ENCODE measurements at places on chromosomes 16 and 17.

- no peak for DNase-seq
Measured at GRCh38 chr16:79018650-79019429, 581.7 kb downstream of the MAF start.

GRCh38 chr17:3809135-3809534 is 8.1 kb upstream of the ITGAE start:
- DNase-seq, result no peak

- no peak for DNase-seq
Measured at GRCh38 chr16:21301168-21301894, 23.2 kb upstream of the CRYM start.

GRCh38 chr16:6335072-6335471 is 997.6 kb upstream of the RBFOX1 start:
- DNase-seq, result no peak

GRCh38 chr16:74605332-74605731 is 1.6 kb downstream of the GLG1 start:
- DNase-seq, result no peak

DNA sequence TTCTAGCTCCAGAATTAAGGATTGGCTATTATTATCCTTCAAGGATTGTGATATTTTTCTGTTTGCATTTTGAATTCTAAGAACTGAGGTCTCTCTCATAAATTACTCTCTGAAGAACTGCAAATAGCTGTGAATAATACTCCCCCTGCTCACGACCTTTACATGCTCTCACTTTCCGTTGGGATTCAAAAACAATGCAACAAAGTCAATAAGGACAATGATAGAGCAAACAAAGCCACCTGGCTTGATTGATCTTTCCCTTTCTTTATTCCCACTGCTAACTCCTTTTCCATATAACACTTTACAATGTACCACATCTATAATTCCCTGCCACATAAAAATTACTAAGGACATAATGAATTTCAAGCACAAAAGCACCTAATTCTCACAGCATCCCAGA is 523.0 kb upstream of the CA10 start:
- no peak for DNase-seq

DNA sequence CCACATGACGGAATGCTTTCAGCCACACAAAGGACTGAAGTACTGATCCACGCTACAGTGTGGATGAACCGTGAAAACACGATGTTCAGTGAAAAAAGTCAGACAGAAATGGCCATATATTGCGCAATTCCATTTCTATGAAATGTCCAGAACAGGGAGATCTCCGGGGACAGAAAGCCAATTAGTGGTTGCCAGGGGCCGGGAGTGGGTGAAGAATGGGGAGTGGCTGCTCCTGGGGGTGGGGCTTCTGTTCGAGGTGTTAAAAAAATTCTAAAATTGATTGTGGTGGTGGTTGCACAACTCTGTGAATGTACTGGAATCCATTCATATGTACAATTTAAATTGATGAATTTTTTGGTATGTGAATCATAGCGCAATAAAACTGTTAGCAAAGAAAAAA is 154.8 kb upstream of the HSBP1 start:
- DNase-seq, result no peak

GRCh38 chr16:69538808-69539207 is 27.0 kb upstream of the NFAT5 start:
- no peak for DNase-seq

DNA sequence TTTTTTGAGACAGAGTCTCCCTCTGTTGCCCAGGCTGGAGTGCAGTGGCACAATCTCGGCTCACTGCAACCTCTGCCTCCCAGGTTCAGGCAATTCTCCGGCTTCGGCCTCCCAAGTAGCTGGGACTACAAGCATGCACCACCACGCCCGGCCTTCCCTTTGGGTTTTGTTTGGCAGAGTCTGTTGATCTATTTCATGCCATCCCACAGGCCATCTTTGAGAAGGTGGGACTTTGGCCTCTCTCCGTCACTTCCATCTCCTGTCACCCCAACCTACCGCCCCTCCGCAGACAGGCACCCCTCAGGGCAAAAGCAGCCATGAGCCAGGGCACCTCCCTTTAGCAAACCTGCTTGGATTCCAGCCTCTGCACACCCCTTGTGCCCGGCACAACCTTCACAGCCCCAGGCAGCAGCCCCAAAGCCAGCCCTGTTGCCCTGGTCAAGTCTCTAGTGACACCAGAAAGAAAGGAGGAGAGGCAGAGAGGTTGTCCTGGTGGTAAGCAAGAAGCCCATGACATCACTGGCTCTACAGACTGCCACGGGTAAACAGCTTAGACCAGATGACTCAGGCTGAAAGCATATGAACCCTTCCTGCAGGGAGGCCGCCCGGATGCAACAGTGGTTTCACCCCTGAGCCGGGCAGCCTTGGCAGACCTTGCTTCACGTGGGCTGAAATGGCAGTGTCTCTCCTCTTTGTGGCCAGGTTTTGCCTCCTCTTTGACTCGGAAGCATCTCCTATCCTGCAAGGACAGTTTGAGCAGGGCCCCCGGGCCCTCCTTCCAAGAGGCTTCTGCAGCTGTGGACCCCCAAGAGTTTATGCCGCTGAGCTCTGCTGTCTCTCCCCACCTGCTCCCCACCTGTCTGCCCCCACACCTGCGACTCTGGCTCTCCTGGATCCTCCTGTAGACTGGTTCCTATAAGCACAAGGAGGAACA is 8.1 kb upstream of the TIMP2 start:
- DNase-seq, result no peak

DNA sequence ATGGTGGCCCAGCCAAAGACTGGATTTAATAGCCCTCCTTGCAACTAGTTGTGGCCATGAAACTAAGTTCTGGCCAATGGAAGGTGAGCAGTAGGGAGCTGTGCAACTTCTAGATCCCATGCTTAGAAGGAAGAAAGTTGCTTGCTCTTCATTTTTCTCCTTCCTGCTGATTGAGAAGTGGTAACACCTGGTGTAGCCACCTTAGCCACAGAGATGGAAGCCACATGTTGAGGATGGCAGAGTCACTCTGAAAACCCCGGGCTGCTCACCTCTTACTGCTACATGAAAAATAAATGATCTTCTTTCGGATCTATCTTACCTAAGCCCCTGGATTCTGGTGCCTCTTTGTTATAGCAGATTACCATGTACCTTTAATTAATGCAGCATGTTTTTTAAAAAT is 10.3 kb upstream of the ATP5MC1 start:
- DNase-seq, result no peak

GRCh38 chr16:22326771-22327445 is 29.7 kb downstream of the POLR3E start:
- DNase-seq, result no peak

DNA sequence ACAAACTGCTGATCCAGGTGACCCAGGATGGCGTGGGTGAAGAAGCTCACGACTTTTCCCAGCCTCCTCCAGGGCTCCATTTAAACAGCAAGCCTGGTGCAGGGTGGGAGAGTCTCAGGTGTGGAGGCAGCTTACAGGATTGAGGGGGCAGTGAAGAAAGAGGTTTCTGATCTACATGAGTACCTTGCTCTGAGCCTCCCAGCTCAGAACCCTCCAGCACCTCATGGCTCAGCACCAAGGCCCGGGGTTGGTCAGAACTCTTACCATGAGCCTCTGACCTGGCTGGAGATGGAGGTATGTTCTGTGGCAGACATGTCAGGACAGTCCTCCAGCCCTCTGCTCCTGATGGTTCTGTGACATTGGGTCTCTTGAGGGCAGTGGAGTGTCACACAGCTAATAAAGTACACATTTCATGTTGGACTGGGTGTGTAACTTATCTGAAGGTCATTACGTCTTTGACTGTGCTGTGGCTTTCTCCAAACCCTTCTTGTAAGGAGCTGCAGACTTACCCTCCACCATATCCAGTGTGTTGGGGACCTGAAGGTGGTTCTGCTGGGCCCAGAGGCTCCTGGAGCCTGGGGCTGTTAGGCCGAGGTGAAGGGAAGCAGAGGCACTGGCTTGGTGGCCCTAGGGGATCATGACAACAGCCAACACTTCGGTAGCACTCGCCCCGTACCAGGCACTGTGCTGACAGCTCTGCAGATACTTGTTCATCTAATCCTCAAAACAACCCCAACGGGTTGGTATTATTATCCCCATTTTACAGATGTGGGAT is 3.8 kb upstream of the DCAF7 start:
- no peak for DNase-seq

GRCh38 chr16:30494709-30495108 is 22.2 kb downstream of the ITGAL start:
- DNase-seq, result no peak

DNA sequence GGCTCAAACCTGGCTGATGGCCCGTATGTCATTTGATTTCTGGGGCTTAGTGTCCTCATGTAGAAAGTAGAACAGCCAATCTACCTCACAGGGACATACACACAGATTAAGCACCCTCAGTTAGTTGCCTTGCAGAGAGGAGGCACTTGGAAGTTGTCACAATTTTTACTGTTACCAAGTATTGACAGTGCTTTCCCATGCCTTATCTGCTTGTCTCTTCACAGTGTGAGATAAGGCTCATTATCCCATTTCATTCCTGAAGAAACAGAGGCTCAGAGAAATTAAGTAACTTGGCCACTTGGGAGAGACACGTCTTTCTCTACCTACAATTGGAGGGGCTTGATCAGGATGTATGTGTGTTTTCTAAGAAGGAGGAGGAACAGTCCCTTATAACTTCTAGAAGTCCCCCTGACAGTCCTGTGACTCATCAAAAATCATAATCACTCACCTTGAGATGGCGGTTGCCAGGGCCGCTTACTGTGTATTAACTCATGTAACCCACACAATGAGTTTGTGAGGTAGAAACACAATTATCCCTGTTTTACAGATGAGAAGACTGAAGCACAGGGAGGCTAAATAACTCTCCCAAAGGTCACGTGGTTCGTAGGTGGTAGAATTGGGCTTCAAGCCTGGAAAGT is 56.9 kb upstream of the LHX1 start:
- DNase-seq, result no peak

DNA sequence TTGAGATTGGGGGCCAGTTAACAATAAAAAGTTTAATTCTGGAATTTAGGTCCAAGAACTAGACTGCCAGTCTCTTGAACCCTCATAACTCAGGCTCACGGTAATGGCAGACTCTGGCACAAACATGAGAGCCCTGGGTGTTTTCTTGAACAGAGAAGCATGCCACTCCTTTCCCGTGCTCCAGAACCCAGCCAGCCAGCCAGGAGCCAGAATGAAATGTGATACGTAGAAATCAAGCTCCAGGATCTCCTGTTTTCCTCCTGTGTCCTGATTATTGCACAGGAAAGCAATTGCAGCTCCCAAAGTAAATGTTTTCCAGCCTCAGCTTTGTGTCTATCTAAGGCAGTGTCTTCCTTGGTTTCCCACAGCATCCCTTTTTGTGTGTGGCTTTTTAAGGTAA is 46.2 kb upstream of the NOL11 start:
- DNase-seq, result no peak

- no peak for DNase-seq
Measured at GRCh38 chr17:71677439-71677838, 443.4 kb upstream of the SOX9 start.

GRCh38 chr17:57356153-57356718 is 99.9 kb downstream of the MSI2 start:
- no peak for DNase-seq

DNA sequence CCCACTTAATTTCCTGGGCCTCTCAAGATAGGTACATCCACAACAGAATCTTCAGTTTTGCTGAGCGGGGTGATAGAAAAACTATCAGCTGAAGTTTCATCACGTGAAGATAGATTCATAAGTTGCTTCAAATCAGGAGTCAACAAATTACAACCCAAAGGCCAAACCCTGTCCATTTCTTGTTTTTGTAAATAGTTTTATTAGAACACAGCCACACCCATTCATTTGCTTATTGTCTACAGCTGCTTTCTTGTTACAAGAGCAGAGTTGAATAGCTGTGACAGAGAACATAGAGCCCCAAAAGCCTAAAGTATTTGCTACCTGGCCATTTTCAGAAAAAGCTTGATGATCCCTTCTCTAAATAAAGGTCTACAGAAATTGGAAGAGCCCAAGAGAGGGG is 300.1 kb upstream of the CDH5 start:
- DNase-seq, result no peak

- no peak for DNase-seq
Measured at GRCh38 chr16:85901773-85902365, 2.9 kb downstream of the IRF8 start.

DNA sequence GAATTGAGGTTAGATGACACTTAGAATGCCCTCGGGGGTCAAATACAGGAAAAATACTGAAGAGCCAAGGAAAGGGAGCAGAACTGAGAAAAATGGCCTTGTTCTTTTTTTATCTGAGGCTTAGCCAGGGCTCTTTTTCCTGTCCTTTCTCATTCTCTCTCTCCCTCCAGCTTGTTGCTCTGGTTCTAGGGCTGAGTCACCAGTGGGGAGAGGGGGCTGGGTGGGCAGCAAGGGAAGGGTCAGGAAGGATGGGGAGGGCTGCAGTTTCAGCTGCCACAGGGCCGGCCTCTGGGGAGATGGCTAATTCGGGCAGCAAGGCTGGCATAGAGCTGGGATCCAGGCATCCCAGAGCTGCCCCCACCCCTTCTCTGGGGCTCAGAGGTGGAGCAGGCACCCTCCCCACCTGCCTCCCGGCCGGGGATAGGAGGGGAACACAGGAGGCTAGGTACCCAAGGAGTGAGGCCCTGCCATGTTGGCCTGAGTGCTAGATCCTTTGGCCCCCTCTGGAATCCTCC is 3.9 kb downstream of the ITGA3 start:
- no peak for DNase-seq

DNA sequence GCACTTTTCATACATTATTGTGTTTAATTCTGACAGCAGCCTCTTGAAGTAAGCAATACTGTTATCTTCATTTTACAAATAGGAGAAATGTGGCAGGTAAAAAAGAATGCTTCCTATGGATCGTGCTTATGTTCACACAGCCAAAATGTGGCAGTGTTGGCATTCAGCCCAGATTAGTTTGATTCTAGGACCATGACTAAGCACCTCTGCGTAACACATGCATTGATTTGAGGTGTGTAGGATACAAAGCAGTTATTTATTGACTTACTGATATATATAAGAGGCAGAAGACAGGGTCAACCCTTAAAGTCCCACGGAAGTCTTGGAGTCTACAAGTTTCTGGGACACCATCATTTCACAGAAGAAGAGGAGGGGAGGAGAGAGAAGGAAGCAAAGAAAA is 1144.4 kb upstream of the GOT2 start:
- no peak for DNase-seq

DNA sequence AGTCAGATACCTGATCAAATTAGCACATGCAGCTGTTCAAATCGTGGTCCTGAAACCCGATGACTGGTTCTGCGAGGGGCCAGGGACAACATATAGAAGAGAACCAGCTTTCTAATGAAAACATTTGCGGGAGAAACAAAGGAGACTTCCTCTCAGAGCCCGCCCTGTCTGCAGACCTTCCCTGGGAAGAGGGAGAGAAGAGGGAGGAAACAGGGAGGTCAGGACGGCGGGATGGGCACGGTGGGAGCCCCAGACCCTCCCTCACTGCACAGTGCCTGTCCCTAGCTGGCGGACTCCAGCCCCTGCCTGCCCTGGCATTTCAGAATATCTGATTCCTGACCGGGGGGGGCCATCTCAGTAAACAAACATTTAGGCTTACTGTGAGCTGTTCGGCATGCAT is 317.3 kb downstream of the FOXL1 start:
- no peak for DNase-seq

- DNase-seq, result no peak
Measured at GRCh38 chr17:47318197-47318918, 5.4 kb upstream of the EFCAB13 start.

All from stimulated activated CD8-positive, alpha-beta memory T cell treated with anti-CD3 and anti-CD28 coated beads, Interleukin-7, amount 100 ng/mL, for 1 hour (primary cell).